Stimulated activated CD8-positive, alpha-beta memory T cell treated with anti-CD3 and anti-CD28 coated beads, Interleukin-7, amount 100 ng/mL, for 48 hours (primary cell): ENCODE measurements at places on chromosomes 7 and 10.

DNA sequence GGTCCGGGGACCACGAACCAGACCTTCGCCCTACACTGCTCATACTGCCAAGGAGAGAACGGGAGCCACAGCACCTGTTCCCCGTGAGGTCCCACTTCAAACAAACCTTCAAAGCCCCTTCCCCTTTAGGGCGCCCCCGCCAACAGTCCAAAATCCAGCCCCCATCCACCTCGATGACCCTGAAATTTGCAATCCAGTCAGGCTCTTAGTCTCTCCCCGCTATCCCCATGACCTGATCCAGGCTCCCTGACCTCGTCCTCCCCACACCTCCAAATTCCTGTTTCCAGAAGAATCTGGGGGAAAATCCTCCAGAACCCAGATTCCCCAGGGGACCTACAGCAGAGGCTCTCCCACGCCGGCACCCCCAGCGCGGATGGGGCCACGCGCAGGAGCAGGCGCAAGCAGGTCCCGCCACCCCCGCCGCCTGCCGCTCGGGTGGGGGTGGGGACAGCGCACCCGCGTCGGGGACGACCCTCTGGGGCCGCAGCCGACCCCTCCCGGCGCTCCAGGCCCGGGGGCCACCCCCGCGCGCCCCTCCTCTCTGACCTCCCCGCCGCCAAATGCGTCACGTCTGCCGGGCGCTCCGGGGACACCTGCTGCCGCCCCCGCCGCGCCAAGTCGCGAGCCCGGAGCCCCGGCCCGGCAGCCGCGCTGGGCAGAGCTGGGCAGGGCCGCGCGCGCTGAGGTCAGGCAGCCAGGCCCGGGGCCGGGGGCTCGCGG lies 753 bp downstream of the CAMK2B start:
- DNase-seq = no peak

- DNase-seq = no peak
These were observed 110.5 kb downstream of the IPMK start for GRCh38 chr10:58157076-58157766.

- no peak for DNase-seq
These were observed 216.1 kb upstream of the STEAP4 start for GRCh38 chr7:88522771-88523293.

- no peak for DNase-seq
These were observed 189.2 kb upstream of the COL1A2 start for GRCh38 chr7:94205529-94205928.

- no peak for DNase-seq
These were observed 6.9 kb upstream of the SFRP5 start for GRCh38 chr10:97778452-97779302.

DNA sequence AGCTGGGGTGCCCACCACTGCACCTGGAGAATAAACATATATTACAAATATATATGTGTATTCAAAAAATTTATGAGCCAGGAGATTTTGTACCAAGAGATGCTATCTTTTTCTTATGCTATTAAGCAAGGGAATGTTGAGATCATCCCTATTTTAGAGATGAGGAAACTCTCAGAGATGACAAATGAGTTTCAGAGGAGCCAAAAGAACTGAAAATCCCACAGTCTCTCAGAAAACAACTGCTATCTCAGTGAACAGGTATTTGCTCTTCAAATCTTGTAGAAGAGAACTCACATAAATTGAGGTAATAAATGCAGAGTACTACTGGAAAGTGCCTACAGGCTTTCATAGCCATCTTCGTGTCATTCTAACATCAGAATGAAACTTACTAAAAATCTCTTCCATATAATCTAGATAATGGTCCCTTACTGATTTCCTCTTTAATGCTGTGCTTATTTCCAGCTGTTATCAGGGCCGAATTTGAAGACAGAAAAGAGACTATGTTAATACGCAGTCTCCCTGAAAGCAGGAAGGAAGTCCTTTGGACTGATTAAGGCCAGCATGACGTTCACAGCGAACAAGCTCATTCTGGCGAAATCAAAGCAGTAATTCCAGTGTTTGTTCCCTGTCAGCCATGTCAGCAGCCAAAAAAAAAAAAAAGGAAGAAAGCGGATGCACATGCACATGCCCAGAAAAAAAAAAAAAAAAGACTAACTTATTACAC lies 29.4 kb upstream of the ANAPC16 start:
- DNase-seq = no peak

- DNase-seq = no peak
These were observed 26.0 kb upstream of the JMJD1C start for GRCh38 chr10:63491588-63492316.

DNA sequence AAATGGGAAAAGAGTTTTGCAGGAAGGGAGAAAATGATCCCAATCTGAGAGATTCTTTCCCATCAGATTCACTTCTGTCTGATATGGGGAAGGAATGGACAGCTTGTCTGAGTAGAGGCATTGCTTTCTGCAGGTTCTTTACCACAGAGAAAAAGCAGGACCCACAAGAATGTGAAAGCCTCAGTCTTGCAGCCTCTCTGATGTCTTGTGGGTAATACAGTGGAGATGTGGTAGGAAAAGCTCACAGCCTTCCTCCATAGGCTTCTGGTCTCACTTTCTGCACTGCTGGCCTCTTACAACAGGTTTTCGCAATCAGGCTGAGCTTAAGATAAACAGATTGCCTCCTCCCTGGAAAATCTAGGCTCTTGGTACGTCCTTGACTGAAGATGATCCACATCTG lies 551 bp downstream of the IFIT1 start:
- no peak for DNase-seq

GRCh38 chr7:90232430-90232829 lies 12.5 kb upstream of the CFAP69 start:
- no peak for DNase-seq

DNA sequence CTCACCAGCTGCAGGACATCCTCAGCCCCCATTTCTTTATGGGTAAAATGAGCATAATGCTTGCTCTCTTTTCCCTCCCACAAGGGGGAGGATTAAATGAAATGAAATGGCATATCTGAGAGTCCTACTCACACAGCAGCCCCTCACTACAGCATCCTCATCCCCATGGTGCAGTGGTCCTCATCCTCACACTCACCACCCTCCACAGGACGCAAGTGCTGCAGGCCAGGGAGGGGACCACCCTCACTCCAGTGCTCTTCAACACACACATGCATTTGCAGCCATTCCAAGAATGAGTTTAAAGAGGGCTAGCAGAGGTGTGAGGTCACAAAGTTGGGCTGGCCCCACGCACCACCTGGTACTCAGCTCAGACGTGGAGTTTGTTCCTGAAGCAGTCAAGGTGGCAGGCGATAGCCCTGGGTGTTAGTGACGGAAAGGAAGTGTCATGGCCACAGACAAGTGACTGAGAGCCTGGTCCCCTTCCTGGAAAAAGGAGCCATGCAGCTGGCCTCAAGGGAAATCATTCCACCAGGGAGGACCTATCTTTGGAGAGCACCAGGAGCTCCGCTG lies 234.0 kb downstream of the TNS3 start:
- DNase-seq = no peak

DNA sequence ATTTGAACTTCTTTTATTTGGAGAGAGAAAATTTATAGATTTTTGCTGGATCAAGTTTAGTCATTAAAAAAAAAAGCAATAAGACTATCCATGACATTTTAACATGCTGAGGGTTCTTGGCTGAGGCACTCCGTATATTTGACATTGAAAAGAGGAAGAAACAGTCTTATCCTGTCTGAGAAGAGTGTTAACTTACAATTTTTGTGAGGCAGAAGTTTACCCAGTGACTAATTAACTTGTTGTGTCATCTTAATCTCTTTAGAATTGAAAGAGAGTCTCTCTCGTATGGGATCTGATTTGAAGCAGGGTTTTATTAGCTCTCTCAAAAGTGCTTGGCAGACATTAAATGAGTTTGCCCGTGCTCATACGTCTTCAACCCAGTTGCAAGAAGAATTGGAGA lies 39.3 kb downstream of the SEC23IP start:
- no peak for DNase-seq

GRCh38 chr7:101857358-101857811 lies 40.0 kb downstream of the CUX1 start:
- no peak for DNase-seq

DNA sequence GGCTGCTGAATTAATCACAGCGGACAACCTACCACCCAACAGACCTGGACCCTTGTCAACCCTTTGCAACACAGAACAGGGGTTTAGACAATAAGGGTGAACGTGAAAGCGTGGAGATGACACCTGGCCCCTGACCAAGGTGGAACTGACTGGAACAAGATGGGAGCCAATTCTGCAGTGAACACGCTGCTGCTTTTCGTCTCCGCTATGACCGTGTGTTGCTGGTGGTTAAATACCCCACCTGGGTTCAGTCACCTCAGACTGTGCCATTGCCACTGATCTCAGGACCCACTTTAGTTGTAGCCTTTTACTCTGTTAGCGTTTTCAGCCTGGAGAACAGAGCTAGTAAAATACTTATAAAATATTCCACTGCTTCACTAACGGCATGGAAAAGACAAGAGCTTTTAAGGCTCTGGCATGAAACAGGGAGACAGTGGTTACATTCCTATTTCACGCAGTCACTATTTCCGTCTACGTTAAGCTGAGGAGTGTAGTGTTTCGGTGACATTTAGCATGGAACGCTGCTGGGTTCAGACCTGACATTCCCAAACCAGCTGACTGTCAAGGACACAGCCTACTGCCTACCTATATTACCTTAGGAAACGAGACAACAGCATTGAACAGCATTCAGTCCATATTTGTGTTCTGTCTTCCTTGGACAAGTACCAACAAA lies 119.5 kb upstream of the PRSS1 start:
- no peak for DNase-seq

GRCh38 chr7:90624225-90624911 lies 28.2 kb downstream of the CDK14 start:
- DNase-seq = no peak

DNA sequence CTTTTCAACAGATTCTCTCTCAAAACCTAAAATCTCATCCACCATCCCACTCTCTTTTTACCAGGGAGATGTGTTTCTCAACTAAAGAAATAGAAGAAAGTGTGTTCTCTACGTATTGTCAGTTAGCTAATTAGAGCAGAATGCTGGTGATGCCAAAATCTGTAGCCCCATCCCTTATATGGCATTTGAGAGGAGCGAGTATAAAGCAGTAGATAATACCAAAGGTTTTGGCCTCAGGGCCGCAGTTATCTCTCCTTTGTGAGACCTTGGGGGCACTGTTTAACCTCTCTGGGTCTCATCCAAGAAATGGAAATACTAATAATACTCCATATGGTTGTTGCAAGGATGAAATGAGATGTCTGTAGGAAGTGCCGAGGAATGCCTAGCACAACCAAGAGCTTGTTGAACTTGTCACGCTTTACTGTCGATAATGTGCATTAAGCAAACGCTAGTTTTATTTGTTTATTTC lies 456 bp upstream of the DLD start:
- DNase-seq = no peak

DNA sequence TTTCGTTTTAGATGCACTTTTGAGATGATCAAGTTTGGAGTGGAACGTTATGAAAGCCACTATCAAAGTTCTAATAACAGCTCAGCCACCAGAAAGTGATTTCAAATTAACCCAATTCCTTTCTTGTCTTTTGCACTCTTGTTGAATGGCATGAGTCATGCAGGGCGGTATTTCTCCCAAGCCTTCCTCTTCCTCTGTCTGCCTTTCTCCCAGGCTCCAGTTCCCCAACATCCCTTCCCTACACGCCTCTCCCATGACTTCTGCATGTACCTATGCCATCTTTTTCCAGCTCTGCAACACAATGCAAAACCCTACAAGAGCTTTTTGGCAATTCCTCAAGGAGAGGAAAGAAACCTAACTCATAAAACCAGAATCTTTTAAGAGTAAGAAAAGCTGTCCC lies 21.8 kb upstream of the NPS start:
- DNase-seq = no peak

GRCh38 chr7:19851504-19851903 lies 78.1 kb upstream of the TMEM196 start:
- DNase-seq = no peak

DNA sequence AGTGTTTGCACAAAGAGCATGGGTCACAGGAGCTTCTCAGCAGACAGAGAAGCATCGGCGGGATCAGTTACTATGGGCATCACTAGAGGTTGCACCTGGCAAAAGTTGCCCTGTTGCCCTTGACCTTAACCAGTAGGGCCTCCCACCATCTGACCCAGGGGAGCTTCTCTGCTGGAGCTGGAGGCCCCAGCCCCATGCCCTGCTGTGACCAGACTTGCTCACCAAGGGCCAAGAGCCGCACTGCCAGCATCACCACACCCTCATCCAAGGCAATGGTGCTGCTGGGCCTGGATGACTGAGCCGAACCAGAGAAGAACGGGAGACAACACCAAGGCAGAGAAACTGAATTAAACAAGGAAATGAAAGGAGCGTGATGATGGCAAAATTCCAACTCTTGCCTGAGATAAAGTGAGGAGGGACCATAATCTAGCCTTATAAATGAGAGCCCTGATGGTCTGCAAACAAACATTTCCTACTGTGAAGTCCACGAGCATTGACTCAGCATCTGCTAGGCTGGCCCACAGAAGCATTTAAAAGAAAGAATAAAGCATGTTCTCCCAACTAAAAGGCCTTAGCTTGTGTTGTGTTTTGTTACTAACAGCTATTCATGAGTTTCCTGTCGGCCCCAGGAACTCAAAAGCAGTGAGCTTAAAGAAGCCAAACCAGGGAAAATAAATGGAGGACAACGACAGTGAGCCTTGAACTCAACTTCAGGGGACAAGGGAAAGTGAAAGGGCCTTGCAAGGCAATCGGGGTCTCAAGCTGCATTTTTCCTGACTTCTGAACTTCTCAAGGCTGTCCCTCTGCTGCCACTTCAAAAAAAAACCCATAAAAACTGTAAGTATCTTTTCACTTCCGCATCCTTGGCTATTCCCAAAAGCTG lies 60.4 kb downstream of the AFAP1L2 start:
- no peak for DNase-seq

DNA sequence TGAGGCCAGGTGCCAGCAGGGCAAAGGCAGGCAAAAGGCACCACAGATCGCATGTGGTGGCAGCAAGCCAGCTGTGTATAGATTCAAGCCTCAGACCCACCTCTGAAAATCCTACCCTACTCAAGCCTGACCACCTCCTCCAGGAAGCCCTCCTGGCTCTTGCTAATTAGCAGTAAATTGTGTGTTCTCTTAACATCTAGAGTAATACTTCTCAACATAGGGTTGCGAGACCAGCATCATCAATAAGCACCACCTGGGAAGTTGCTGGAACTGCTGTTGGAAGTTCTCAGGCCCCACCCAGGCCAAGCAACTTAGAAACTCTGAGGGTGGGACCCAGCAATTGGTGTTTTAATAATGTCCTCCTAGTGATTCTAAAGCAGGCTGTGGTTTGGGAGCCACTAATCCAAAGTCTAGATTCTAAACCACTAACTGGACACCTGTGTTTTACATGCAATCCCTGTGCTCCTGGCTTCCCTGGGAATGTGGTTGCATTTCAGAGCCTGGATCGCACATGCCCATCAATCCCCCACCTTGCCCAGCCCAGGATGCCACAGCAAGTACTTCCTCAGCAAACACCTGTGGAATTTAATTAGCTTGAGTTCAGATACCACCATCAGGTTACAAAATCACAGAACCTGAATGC lies 46.2 kb downstream of the KCNMA1 start:
- no peak for DNase-seq

GRCh38 chr10:108653531-108653930 lies 1269.8 kb downstream of the XPNPEP1 start:
- no peak for DNase-seq

DNA sequence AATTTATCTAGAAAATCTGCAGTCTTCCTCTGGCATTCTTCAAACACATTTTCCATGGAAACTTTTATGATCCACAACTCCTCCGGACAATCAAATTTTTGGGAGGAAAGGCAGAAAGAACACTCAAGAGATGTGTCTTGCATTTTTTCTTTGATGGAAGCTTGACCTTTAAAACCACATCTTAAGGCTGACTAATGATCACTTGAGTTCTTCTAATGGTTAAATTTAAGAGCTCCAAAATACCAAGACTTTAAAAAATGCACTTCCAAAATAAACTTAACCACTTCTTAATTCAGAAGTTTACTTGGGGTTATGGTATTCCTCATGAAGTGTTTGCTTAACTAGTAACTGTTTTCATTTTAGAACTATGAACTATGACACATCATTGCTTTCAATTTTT lies 43.3 kb downstream of the ETV1 start:
- no peak for DNase-seq
